ENCODE measurements at places on chromosomes 7 and 10. TPM values are rescaled to one million over a fixed set of nuclear protein-coding genes. Genes with fewer than 3 reads are reported as not detected.

The ANKRD30A gene
- polyA plus RNA-seq = not detected

The OPN4 gene
- not detected for polyA plus RNA-seq

- no peak overlapping the region for H3K27ac ChIP-seq
- H3K4me1 ChIP-seq = no peaks in the 10 kb centered on the region
- no peaks in the 10 kb centered on the region for H3K27me3 ChIP-seq
- H3K4me3 ChIP-seq = no peak overlapping the region
- no peak for DNase-seq
Observed at GRCh38 chr10:131692176-131692575, 208.6 kb upstream of the PPP2R2D start.

GRCh38 chr7:98234429-98235147 lies 17.4 kb downstream of the TECPR1 start:
- no peaks in the 10 kb centered on the region for H3K36me3 ChIP-seq
- no peaks in the 10 kb centered on the region for H3K4me1 ChIP-seq
- DNase-seq = no peak
- H3K27ac ChIP-seq = no peak overlapping the region

DNA sequence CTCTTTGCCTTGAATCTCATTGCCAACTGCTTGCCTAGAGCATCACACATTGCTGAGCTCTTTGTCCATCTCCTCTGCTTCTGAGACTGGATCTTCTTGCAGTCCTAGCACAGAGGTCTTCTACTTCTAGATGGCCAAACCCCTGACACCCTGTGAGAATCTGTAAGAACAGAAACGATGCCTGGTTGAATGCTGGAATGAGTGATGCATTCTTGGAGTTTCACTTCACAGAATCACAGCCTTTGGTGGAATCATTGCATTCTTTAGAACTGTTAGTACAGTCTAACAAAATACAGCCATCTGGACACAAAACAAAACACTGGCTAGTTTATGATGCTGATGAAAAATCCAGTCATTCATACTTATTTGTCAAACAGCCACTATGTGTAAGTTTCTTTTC lies 141.7 kb upstream of the ITGB1 start:
- H3K4me3 ChIP-seq = no peak overlapping the region
- no peak overlapping the region for H3K27ac ChIP-seq
- DNase-seq = no peak
- no peaks in the 10 kb centered on the region for H3K4me1 ChIP-seq
- no peaks in the 10 kb centered on the region for H3K27me3 ChIP-seq
- no peaks in the 10 kb centered on the region for H3K36me3 ChIP-seq

GRCh38 chr10:80410122-80410521 lies 1.8 kb downstream of the PRXL2A start:
- H3K4me3 ChIP-seq = no peak overlapping the region
- no peaks in the 10 kb centered on the region for H3K36me3 ChIP-seq
- DNase-seq = no peak
- peaks cover 59% of the 10 kb centered on the region for H3K4me1 ChIP-seq

GRCh38 chr7:128361411-128362379 lies at the start of gene PRRT4:
Gene PRRT4 (minus strand): TSS chr7:128361690.
- peak; percentile 71 for DNase-seq
- H3K4me3 ChIP-seq = peak within 1 kb of the TSS; percentile 55
